Left renal pelvis (tissue), 4 donors: ENCODE measurements at places on chromosomes 5 and 9. TPM values are rescaled to one million over a fixed set of nuclear protein-coding genes. Genes with fewer than 3 reads are reported as not detected.

The TMEM174 gene
- 22.5 TPM for polyA plus RNA-seq

The IL9 gene
- polyA plus RNA-seq = not detected

The RCL1 gene
- polyA plus RNA-seq = 18.3 TPM

The FOXD4L6 gene
- polyA plus RNA-seq = not detected

The ADRB2 gene
- 0.36 TPM for polyA plus RNA-seq

The TEX48 gene
- polyA plus RNA-seq = not detected
